Jurkat, Clone E6-1 (cell line): ENCODE measurements at places on chromosomes 5 and 9.

- DNase-seq = no peak
Measured at GRCh38 chr9:132733260-132733815, 63.1 kb downstream of the GTF3C4 start.

- no peak for DNase-seq
Measured at GRCh38 chr5:140111011-140111858, 2.7 kb upstream of the PURA start.

DNA sequence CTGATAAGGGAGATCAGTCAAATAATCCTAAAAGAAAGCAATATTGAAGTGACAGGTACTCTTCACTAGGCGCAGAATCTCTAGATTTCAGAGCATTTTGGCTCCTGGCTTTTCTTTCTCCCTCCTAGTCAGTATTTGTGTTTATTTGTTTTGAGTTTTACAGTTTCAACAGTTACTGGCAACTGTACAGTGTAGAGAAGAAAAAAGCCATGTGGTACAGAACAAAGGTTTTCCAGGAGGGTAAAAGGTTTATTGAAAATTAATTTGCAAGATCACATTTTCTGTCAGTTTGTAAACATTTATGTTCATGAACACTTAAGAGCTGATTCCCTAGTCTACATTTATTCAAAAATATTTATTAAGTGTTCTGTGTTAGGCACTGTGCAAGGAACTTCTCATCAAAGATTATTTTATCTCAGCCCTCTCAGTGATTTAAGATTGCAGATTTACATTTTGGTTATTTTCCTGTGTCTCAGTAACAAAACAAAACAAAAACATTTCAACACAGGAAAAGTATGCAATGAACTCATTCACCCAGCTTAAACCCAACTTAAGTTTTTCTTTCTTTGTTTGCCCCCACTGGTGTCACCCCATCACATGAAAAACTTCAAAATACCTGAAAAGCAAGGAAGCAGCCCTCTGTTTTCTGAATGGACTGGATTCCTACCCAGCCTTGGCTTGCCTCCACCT, 12.9 kb downstream of the MINAR2 start:
- no peak for DNase-seq

- DNase-seq = no peak
Measured at GRCh38 chr9:122367065-122367464, 3.8 kb upstream of the PTGS1 start.

GRCh38 chr5:21931116-21931515, 922.0 kb downstream of the CDH12 start:
- no peak for DNase-seq

DNA sequence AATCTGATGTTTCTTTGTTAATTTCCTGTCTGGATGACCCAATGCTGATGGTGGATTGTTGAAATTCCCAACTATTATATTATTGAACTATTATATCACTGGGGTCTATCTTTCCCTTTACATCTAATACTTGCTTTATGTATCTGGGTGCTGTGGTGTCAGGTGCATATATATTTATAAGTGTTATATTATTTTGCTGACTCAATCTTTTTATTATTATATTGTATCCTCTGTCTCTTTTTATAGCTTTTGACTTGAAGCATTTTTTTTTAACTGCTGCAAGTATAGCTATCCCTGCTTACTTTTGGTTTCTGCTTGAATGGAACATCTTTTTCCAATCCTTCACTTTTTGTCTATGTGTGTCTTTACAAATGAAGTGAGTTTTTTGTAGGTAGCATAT, 255.9 kb downstream of the RAB3C start:
- no peak for DNase-seq

GRCh38 chr9:131946180-131946579, 133.5 kb downstream of the MED27 start:
- no peak for DNase-seq

DNA sequence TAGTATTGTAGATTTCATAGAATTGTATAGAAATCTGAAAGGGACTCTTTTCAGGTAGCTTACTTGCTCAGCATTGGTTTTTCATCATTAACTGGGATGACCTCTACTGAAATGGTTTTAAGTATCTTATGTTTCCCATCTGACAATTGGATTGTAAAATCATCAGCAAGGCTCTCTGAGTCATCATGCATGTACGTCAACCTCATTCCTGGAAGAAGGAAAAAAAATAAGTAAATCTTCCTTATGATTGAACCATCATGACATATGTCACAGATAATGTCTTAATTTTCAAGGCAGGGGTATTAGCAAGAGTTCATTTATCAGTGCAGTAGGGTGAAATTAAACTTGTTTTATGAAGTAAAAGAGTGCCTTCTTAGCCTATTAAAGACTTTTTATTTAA, 74.9 kb upstream of the CER1 start:
- no peak for DNase-seq

DNA sequence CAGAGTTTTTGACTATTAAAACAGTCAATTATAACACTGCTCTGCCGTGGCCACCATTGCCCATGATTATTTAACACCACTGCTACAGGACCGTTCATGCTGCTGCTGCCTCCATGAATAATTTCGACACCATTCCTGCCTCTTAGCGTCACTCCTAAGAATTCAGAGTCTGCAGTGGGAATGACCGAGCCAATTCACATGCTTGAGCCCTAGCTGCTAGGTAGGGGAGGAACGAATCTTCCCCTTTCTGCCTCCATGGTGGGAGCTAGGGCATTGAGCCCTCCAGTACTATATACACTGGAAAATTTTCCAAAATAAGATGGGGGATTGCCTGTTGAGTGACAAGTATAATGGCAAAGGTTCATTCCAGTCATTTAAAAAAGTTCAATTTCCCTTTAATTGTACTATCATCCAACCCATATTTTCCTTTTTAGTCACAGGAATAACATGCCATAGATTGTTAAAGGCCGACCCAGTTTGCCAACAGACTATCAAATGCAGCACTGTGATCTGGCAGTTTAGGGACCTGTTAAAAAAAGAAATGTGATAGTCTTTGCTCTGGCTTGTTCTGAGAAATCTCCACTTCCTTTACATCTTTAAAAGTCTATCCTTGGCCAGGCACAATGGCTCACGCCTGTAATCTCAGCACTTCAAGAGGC, 13.5 kb upstream of the B4GALT1 start:
- DNase-seq = no peak

- no peak for DNase-seq
Measured at GRCh38 chr5:13955896-13956295, 11.4 kb upstream of the DNAH5 start.

DNA sequence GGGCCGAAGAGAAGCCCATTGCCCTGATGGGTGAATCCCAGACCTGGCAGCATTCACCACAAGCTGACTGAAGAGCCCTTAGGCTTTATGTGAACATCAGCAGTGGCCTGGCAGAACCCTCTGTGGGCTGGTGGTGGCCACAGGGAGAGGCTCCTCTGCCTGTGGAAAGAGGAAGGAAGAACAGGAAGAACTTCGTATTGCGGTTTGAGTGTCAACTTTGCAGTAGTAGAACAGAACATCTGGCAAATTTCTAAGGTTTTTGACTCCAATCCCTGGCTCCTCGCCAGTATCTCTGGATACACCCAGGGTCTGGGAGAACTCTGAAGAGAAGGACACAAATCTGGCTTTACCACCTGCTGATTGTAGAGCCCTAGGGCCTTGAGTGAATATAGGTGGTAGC, 356.4 kb upstream of the GRAMD2B start:
- DNase-seq = no peak

DNA sequence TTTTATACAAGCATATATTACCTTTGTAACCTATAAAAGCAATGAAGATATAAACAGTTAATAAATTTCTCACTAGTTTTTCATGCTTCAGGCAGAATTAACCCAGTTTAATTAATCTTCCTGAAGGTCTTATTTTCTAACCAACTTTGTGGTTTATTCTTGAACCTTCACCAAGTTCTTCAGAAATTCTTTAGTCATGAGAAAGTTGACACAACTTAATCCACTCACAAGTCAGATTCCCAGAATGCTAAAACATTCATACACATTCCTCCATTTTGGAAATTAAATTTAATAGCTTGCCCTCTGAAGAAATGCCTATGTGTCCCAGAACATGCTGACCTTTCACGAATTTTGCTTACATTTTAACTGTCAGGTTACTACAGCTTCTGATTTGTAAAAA, 105.4 kb upstream of the PAM start:
- no peak for DNase-seq

DNA sequence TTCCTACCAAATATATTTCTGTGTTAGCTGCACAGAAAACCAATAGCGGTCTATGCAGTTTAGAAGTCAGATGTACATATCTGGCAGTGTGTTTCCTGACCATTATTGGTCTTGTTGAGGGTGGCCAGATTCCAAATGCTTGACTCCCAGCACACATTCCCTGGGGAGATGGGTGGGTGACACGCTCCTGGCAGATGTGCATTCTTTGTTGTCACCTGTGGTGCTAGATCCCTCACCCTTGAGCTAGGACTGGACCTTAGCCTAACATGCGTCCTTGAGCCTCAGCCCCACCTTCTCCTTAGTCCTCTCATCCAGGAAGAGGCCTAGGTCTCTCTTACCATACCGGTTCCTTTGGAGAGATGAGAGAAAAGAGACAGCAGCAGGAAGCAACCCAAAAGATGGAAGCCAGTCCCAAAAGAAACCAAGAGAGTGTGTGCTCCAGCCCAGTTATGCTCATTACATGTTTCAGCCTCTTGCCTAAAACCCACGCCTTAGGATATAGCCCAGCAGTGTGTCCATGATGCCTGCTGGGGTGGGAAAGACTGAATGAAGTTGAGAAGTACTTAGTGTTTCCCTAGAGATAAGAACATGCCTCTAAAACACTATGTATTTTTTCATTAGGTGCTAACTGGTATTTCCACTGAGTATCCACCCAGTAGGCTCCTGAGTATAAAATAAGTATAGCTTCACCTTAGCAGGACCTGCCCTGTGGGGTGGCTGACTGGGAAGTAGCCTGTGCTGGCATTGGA, 116.7 kb downstream of the PDE8B start:
- no peak for DNase-seq

- no peak for DNase-seq
Measured at GRCh38 chr5:108925073-108925472, 177.4 kb downstream of the FER start.

- no peak for DNase-seq
Measured at GRCh38 chr5:148684528-148684927, 30.2 kb upstream of the HTR4 start.

GRCh38 chr9:116154334-116154975, 864 bp downstream of the PAPPA start:
- DNase-seq = no peak

GRCh38 chr5:151470439-151470838, 23.0 kb downstream of the SLC36A1 start:
- no peak for DNase-seq

GRCh38 chr9:129542741-129543140, 78.2 kb downstream of the C9orf50 start:
- no peak for DNase-seq

GRCh38 chr9:16726718-16727451, 143.6 kb downstream of the BNC2 start:
- DNase-seq = no peak

DNA sequence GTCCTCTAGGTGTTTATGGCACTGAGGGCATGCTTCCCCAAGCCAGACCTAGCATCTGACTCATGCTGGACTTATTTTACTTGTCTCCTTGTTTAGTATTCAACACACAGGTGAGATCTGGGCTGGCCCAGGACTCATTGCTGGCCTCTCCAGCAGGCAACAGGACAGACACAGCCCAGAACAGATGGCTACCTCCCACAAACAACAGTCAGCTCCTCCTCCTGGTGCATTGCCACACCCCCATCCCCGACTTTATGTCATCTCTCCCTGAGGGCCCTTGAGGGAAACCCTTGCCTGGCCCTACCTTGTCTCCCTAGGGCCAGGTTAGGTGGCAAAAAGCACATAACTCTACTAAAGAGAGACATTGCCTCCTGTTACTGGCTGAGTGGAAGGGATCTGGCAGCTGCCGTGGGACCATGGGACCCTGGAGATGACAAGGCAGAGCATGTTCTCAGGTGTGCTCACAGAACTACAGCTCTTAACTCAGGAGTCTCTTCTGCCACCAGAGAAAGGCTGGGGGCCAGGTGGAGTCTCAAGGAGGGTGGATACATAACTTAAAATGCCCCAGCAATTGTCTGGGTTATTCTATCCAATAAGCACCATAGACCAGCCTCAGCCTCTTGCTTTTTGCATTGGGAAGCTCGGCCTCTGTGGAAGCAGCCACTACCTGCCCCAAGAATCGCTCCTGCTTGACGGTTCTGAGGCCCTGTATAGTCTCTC, 2.3 kb downstream of the ACSL6 start:
- DNase-seq = no peak

DNA sequence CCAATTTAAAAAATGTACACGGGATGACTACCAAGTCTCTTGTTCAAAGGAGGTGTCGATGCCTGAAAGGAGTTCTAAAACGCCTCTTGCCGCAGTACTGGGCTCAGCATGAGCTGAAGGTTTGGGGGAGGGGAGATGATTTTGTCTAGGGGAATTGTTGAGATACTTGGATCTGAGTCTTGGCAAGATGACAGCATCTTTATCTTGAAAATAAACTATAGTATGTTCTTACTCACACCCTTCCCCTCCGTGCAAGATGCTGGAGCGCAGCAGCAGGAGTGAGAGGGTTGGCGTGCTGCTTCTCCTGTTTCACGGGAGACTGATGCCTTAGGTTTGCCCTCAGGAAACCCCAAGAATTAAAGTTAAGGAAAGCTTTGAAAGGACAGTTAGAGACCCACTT, 47.3 kb downstream of the FAM78A start:
- no peak for DNase-seq

GRCh38 chr9:81411961-81412360, 277.4 kb downstream of the TLE1 start:
- no peak for DNase-seq

- DNase-seq = no peak
Measured at GRCh38 chr5:66149950-66150349, 5.8 kb downstream of the SREK1 start.

DNA sequence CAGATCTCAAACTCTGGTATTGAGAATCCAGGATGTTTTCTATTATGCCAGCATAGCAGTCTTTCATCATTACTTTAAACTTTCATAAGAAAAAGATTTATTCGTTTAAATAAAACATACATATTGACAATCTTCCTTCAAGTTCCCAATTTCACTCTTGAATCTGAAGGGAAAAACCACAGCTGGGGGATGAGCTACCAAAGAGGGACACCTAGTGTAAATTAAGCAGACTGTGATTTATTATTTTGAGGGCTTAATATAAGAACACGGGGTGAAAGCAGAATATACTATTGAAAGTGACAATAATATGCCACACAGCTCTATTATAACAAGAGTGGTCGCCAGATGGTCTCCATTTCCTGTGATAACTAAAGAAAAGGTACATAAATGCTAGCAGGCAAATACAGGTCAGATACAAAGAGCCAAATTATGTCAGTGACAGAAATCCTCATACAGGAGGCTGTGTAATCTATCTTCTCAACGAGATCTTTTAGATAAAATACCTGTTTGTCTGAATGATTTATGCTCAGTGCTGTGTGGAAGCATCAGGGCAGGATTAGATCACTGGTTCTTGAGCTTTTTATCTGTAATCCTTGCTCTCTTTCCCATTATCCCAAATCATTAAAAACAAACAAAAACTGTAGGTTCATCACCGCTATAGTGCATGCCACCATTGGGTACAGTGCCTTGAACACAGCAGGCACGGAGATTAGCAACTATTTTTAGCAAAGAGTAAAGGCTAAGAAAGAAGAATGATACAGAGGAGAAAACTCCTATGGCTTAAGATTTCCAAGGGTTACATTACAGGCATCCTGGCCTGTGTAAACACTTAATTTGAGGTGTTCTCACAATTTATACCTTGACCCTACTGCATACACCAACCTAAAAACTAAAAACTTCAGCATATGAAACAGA, 116.6 kb downstream of the DROSHA start:
- DNase-seq = no peak
